Activated T-helper 9 cell treated with anti-CD3 and anti-CD28 coated beads, Interleukin-2, amount 50 U/mL, for 16 hours (primary cell): ENCODE measurements at places on chromosomes 5 and 9.

- DNase-seq = no peak
Observed at GRCh38 chr5:73311291-73312110, 137.1 kb downstream of the FOXD1 start.

DNA sequence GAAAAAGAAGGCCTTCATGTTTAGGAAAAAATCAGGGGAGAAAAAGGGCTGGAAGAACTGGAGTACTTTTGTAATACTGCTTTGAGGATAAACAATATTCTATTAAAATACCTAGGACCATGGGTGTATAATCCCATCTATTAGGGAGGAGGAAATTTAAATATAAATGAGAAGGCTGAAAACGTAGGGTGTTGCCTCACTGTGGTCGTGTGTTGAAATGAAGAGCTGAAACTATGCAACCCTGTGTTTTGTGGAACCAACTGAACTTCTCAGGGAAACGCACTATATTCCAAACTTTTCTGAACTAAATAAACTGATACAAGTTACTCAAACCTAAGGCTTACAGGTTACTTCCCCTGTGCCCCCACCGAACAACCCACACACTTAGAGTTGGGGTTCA, 4.5 kb upstream of the CNTLN start:
- DNase-seq = no peak

DNA sequence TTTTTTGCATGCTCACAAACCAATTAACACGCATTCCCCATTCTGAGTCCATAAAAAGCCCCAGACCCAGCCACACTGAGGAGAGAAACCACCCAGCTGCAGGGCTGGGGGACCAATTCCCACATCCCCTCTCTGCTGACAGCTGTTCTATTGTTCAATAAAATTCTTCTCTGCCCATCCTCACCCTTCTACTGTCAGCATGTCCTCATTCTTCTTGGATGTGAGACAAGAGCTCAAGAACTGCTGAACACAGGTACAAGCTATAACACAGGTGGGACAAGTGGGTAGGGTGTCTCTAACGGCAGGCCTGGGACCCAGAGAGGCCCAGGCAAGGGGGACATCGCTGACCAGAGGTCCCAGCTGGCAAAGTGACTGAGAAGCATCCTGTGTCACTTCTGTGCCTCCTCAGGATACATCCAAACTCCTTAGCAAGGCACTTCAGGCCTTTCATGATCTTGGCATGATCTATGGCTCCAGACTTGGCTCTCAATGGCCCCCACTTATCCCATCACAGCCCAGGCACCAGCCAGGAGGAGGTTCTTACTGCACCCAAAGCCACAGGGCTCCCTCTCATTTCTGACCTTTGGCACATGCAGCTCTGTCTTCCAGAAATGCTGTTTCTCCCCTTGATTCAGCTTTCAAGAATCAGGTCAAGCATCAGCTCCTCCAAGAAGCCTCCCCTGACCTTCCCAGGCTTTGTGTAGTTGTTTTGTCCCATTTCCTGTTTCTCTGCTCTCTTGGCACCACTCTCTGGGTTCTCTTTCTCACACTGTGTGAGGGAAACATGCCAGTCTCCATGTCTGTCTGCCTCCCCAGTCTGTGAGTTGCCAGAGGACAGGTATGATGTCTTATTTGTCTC, 7.3 kb upstream of the ALDH1B1 start:
- no peak for DNase-seq

- no peak for DNase-seq
Observed at GRCh38 chr5:116573702-116574366, 789 bp downstream of the SEMA6A start.

DNA sequence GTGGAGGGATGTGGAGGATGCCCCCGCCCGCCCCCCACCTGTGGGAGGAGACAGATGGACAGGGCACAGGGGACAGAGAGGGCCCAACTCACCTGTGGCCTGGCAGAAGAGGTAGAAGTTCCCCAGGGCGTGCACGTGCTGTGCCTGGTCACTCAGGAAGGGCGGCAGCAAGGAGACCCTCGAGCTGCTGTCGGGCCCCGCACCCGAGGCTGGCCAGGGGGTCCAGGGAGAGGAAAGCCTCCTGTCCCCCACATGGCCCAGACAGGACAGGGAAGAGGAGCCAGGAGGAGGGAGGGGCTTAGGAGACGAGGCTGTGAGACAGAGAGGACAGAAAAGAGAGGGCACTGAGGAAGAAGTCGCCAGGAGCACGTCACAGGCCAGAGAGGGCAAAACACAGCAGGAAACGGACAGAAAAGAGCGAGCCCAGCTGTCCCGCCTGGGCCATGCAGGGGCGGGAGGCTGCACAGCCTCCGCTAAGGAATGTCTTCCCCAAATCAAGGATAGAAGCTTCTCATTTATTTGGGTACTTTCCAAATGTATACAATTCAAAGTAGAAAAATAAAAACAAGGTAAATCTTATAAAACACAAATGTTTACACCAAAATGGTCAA, 58.5 kb downstream of the SECISBP2 start:
- DNase-seq = no peak

DNA sequence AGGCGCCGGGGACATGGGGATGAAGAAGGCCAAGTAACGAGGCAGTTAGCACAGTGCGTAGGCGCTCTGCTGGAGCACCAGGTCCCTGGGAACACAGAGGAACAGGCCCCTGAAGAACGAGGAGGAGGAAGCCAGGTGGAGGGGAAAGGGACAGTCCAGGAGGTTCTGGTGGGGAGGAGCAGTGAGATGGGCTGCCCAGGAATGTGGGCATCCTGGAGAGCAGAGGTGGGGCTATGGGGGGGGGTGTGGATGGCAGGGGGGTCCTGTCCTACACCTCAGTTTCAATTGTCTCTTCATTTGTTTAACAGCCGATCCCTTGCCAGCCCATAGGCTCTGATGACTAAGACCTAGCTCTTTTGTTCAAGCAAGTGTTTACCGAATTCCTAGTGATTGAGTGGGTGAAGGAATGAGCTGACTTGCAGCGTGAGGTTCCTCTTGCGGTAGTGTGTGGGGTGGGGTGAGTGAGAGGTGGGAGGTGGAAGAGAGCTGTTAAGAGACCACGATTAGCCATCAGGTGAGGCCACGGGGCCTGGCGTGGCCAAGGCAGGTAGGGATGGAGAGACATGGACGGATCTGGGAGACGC, 8.4 kb upstream of the PHYHD1 start:
- DNase-seq = no peak

- no peak for DNase-seq
Observed at GRCh38 chr5:132663771-132664695, 6.1 kb downstream of the IL13 start.

GRCh38 chr5:152246401-152246800, 158.7 kb downstream of the NMUR2 start:
- DNase-seq = no peak
